Natural killer cell (primary cell): ENCODE measurements at places on chromosomes 11 and 22. TPM values are rescaled to one million over a fixed set of nuclear protein-coding genes. Genes with fewer than 3 reads are reported as not detected.

- H3K4me1 ChIP-seq: no peaks in the 10 kb centered on the region
- H3K27me3 ChIP-seq: no peaks in the 10 kb centered on the region
- H3K4me3 ChIP-seq: no peak overlapping the region
- H3K27ac ChIP-seq: no peak overlapping the region
These were observed 50.3 kb downstream of the AMBRA1 start for GRCh38 chr11:46543564-46543963.

GRCh38 chr11:19428206-19429002 is 187.7 kb upstream of the E2F8 start:
- H3K27me3 ChIP-seq: no peaks in the 10 kb centered on the region
- DNase-seq: no peak
- H3K4me1 ChIP-seq: no peaks in the 10 kb centered on the region
- H3K4me3 ChIP-seq: no peak overlapping the region
- H3K36me3 ChIP-seq: no peaks in the 10 kb centered on the region

Gene KRTAP5-9
- 0.31 TPM for total RNA-seq

- no peaks in the 10 kb centered on the region for H3K4me1 ChIP-seq
- no peak overlapping the region for H3K27ac ChIP-seq
- H3K27me3 ChIP-seq: no peaks in the 10 kb centered on the region
- no peaks in the 10 kb centered on the region for H3K36me3 ChIP-seq
These were observed 428.8 kb downstream of the DYNC2H1 start for GRCh38 chr11:103537904-103538502.

Gene STK33
- 0.24 TPM for total RNA-seq

Gene ATG13
- total RNA-seq: 132 TPM

DNA sequence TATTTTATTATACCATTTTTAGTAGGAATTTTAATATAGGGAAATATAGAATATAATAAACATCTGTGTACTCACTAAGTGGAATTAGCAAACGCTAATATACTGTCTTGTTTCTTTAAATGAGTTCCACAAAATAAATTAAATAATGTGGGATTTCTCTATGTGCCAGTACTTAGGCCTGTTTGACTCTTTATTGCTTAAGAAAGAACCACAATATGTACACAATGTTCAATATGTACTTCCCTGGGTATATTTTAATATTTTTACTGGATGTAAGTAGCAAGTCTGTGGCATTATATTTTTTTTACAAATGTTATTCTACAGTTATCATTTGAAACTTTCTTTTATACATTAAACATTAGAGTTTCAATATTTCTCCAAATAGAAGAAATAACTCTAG is 92.5 kb upstream of the CARD18 start:
- no peak overlapping the region for H3K27ac ChIP-seq
- no peak for DNase-seq
- H3K36me3 ChIP-seq: no peaks in the 10 kb centered on the region
- H3K4me1 ChIP-seq: no peaks in the 10 kb centered on the region
- H3K4me3 ChIP-seq: no peak overlapping the region

DNA sequence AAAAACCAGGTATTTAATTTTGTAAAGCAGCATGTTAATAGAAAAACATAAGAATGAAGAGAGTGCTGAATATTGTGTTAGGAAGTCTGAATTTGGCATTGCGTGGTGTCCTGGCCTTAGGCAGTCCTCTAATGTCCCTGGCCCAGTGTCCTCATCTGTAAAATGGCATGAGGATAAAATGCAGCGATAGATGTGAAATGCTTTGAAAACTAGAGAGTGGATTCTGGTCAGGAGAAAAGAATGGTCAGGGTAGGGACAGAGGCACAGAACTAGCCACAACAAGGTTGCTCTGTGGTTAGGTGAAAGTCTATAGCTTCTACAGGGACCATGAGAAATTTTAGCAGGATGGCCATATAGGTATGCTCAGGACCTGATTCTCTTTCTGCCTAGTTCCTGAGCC is 18.9 kb downstream of the RNF185 start:
- no peaks in the 10 kb centered on the region for H3K27me3 ChIP-seq
- no peaks in the 10 kb centered on the region for H3K4me1 ChIP-seq
- no peak for DNase-seq
- H3K4me3 ChIP-seq: no peak overlapping the region
- H3K27ac ChIP-seq: no peak overlapping the region
- peaks cover 12% of the 10 kb centered on the region for H3K36me3 ChIP-seq

Gene KCTD17
- 21.3 TPM for total RNA-seq

- H3K4me1 ChIP-seq: no peaks in the 10 kb centered on the region
- no peak overlapping the region for H3K4me3 ChIP-seq
- DNase-seq: no peak
- H3K27me3 ChIP-seq: no peaks in the 10 kb centered on the region
- no peaks in the 10 kb centered on the region for H3K36me3 ChIP-seq
These were observed 56.1 kb downstream of the HSD17B12 start for GRCh38 chr11:43736502-43737200.

DNA sequence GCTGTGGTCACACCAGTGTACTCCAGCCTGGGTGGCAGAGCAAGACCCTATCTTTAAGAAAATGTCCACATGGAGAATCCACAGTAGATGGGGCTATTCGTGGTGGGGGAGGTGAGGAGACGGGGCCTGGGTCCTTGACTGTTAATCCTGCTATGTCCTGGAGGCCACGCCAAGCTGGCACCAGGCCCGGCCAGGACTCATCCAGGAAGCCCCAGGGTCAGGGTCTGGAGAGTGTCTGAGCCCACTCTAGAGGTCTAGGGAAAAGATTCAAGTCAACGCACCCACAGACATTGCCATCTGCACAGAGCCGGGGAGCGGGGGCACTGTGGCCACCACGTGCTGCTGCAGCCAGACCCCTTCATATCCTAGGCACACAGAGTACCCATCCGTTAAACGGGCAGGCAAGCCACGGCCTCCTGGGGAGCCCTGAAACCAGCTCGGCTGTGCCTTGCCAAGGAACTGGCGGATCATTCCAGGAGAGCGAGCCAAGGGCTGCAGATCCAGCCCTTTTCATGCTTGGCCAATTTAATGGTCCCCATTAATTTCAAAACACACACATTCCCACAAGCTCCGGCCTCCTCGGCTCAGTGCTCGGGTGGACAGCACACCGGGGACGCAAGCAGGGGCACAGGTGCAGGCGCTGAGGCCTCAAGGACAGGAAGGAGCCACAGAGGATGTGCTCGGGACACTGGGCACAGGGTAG is 24.7 kb downstream of the MACROD1 start:
- no peak overlapping the region for H3K27ac ChIP-seq
- H3K4me3 ChIP-seq: no peak overlapping the region
- H3K36me3 ChIP-seq: no peaks in the 10 kb centered on the region

GRCh38 chr11:131760091-131761061 is 390.0 kb downstream of the NTM start:
- no peak overlapping the region for H3K4me3 ChIP-seq
- no peaks in the 10 kb centered on the region for H3K36me3 ChIP-seq
- no peak for DNase-seq
- no peaks in the 10 kb centered on the region for H3K27me3 ChIP-seq

- DNase-seq: peak; percentile 71
- no peaks in the 10 kb centered on the region for H3K36me3 ChIP-seq
- H3K27me3 ChIP-seq: peaks cover 18% of the 10 kb centered on the region
These were observed 112.8 kb downstream of the WNT7B start for GRCh38 chr22:45863981-45864751.

Gene OR8G5
- total RNA-seq: not detected

DNA sequence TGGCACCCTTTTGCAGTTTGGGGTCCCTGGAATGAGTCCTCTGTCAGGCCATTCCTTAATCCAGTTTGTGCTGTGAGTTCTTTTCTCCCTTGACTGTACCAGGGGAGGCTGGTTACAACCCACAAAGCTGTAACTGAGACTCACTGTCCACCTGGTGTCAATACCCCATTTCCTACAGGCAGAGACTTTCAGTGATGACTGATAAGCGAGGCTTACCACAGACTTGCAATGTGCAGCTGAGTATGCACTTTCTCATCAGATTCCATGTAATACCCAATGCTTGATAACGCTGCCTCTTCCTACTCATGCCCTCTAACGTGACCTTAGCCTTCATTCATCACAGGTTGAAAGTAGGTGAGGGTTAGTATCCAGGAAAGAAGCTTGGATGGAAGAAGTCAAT is 120.1 kb downstream of the INSC start:
- H3K36me3 ChIP-seq: no peaks in the 10 kb centered on the region
- DNase-seq: no peak
- H3K4me1 ChIP-seq: no peaks in the 10 kb centered on the region

DNA sequence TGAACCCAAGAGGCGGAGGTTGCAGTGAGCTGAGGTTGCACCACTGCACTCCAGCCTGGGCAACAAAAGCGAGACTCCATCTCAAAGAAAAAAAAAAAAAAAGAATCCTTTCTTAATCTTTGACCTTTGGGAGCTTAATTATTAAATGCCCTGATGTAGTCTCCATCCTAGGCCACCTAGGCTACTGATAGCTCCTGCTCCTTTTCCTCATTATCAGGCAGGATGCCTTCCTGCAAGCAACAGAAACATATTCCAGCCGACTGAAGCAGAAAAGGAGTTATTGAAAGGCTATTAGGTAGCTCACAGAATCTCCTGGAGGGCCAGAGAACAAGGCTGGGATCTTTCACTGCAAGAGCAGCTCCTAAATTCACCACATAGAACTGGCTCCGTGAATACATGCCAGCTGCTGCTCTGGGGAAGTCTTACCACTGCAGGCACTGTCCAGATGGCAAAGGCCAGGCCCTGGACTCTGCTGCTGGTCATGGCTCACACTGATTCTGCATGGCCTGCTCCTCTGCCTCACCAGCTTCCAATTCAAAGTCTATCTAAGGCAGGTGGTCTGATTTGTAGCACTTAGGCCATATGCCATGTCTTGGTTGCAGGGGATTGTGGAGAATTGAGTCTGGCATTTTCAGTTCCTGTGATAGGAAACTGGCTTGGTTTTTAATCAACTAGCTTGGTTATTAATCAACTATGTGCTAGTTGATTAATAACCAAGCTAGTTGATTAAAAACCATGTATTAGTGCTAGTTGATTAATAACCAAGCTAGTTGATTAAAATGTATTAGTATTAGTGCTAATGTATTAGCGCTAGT is 26.0 kb upstream of the POLD3 start:
- no peak overlapping the region for H3K4me3 ChIP-seq
- H3K4me1 ChIP-seq: no peaks in the 10 kb centered on the region
- DNase-seq: no peak
- no peaks in the 10 kb centered on the region for H3K27me3 ChIP-seq
- H3K36me3 ChIP-seq: no peaks in the 10 kb centered on the region

DNA sequence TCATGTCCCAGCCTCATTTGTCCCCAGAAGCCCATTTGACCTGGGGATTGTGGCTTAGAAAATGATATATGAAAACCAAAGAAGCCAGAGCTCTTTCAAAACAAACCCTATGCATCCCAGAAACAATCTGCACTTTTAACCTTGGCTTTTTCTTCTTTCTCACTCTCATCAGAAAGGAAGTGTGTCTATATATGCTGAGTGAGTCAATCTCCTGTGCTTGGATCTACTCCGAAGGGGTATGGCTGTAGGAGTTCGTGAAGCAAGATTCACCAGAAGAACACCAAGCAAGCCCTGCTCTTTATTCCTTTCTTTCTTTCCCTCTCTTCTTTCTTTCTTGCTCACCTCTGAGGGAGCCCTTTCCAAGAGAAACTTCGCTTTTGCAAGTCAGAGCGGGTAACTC is 636 bp downstream of the PAMR1 start:
- H3K4me3 ChIP-seq: no peak overlapping the region
- no peak for DNase-seq
- peaks cover 6% of the 10 kb centered on the region for H3K27me3 ChIP-seq
- no peak overlapping the region for H3K27ac ChIP-seq
- no peaks in the 10 kb centered on the region for H3K4me1 ChIP-seq
- H3K36me3 ChIP-seq: no peaks in the 10 kb centered on the region

- no peaks in the 10 kb centered on the region for H3K27me3 ChIP-seq
- no peaks in the 10 kb centered on the region for H3K36me3 ChIP-seq
- DNase-seq: no peak
- no peak overlapping the region for H3K27ac ChIP-seq
- no peak overlapping the region for H3K4me3 ChIP-seq
- peaks cover 5% of the 10 kb centered on the region for H3K4me1 ChIP-seq
These were observed 55.0 kb upstream of the EMID1 start for GRCh38 chr22:29150701-29151100.
